T-helper 17 cell (primary cell): ENCODE measurements at places on chromosomes 13 and 19. TPM values are rescaled to one million over a fixed set of nuclear protein-coding genes. Genes with fewer than 3 reads are reported as not detected.

DNA sequence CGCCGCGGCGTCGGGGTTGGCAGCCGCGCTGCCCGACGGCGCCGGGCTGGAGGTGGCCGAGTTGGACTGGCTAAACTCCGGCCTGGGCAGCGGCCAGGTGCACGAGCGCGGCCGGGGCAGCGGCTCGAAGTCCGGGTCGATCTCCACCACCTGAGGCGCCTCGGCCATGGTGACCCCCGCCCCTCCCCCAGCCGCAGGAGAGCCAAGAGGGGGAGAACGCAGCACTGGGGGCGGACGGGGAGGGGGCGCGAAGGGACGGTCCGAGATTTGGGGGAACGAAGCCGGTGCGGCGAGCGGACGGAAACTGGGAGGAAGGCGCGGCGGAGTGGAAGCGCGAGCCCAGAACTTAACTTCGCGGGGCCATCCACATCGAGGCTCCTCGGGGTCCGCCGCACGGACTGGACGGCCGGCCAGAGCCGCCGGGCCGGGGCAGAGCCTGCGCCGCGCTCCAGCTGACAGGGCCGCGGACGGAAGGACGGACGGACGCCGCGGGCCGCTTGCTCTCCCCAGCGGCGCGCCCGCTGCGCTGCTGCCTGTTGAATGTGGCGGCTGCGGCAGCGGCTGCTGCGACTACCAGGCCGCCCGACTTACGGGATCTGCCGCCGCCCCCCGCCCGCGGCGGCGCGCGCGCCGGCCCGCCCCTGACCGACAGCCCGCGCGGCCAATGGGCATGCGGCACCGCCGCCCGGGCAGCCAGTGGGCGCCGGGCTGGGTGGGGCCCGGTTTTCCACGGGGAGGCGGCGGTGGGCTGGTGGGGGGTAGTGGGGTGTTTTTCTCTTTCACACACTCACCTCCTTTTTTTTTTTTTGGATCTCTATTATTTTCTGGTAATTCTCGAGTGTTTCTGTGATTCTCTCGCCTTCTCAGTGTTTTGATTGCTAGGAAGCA lies at the start of gene FOXO1:
Gene FOXO1, minus strand, starts transcription at position 597 of the 888 bp plus-strand sequence. Its CDS starts 429 bp downstream, at position 168.
- peaks cover 19% of the 10 kb centered on the region for H3K4me1 ChIP-seq
- H3K27ac ChIP-seq: peak within 1 kb of the TSS; percentile 96
- H3K27me3 ChIP-seq: no peaks in the 10 kb centered on the region
- H3K36me3 ChIP-seq: peaks cover 2% of the 10 kb centered on the region
- DNase-seq: peak; percentile 88

GRCh38 chr19:19637523-19638251 lies 5.8 kb downstream of the GMIP start:
- H3K4me3 ChIP-seq: no peak overlapping the region
- DNase-seq: no peak
- no peak overlapping the region for H3K27ac ChIP-seq

DNA sequence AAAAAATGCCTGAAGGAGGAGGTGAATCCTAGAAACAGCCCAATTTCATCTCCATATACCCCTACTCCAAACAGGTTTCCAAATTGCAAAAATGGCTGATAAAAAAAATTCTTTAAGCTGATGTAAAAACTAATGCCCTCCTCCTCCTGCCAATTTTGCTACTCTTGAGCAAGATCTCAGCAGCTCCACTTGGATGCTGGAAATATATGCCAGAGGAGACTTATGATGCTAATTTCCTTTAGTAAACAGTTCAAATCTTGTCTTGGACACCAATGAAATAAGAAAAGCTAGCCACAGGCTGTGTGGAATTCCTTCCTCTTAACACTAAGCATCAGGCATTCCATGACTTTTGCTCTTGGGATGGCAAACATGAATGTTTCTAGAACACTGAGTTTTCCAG lies 67.5 kb downstream of the INSR start:
- H3K4me3 ChIP-seq: no peak overlapping the region
- H3K27me3 ChIP-seq: peaks cover 4% of the 10 kb centered on the region
- H3K27ac ChIP-seq: no peak overlapping the region
- DNase-seq: no peak
- H3K36me3 ChIP-seq: peaks cover 2% of the 10 kb centered on the region

GRCh38 chr13:50119591-50119990 lies 104.3 kb downstream of the KCNRG start:
- no peaks in the 10 kb centered on the region for H3K27me3 ChIP-seq
- H3K4me1 ChIP-seq: peaks cover 31% of the 10 kb centered on the region
- no peak overlapping the region for H3K27ac ChIP-seq
- no peak for DNase-seq
- H3K4me3 ChIP-seq: peak overlapping the region; percentile 42

- H3K36me3 ChIP-seq: no peaks in the 10 kb centered on the region
- no peaks in the 10 kb centered on the region for H3K4me1 ChIP-seq
- H3K4me3 ChIP-seq: no peak overlapping the region
- no peak overlapping the region for H3K27ac ChIP-seq
- DNase-seq: no peak
Observed at GRCh38 chr13:107554460-107554859, 660.9 kb downstream of the LIG4 start.

DNA sequence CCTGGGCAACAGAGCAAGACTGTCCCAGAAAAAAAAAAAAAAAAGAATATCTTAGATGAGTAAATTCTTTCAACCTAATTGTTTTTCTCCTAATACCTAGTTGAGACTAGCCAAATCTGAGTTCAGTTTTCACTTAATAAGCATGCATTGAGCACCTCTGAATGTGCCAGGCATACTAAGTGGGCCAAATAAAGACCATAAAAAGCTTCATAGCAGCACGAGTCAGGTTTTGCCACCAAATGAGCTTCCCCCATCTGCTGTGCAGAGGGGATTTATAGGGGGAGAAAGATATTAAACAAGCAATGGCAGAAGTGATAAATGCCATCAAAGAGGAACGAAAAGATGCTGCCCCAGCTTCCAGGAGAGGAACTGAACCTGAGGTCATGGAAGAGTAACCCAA lies 11.4 kb downstream of the THSD1 start:
- no peak overlapping the region for H3K27ac ChIP-seq
- H3K4me1 ChIP-seq: no peaks in the 10 kb centered on the region
- DNase-seq: no peak
- peaks cover 4% of the 10 kb centered on the region for H3K36me3 ChIP-seq
- no peak overlapping the region for H3K4me3 ChIP-seq
- H3K27me3 ChIP-seq: peaks cover 22% of the 10 kb centered on the region

DNA sequence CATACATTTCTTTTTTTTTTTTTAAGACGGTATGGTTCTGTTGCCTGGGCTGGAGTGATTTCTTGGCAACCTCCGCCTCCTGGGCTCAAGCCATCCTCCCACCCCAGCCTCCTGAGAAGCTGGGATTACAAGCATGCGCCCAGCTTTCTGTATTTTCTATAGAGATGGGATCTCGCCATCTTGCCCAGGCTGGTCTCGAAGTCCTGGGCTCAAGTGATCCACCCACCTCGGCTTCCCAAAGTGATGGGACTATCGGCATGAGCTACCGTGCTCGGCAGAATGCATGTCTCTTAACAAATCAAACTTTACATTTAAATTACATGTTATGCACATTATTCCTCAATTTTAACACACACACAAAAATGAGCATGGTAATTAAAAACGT lies 1.2 kb downstream of the NDUFA13 start:
- DNase-seq: no peak
- peaks cover 11% of the 10 kb centered on the region for H3K4me1 ChIP-seq
- H3K36me3 ChIP-seq: no peaks in the 10 kb centered on the region
- no peaks in the 10 kb centered on the region for H3K27me3 ChIP-seq
- H3K27ac ChIP-seq: peak overlapping the region; percentile 94

The SIGLEC8 gene
- total RNA-seq: not detected

DNA sequence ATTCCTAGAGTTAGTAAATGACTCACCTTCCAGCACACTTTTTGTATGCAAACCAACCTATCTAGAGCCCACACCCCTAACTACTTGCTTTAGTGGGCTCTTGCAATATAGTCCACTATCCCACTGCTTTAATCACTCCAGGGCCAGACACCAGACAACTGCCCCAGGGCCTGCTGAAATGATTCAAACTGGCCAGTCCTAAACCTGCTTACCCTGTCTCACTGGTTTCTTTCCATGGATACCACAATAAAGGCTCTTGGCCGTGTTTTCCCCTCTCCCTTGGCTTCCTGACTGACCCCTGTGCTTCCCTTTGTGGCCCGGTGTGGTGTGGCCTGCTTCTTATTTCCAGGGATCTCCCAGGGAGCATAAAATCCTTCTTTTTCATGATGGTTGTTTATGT lies 14.6 kb downstream of the HS6ST3 start:
- DNase-seq: no peak
- H3K27ac ChIP-seq: no peak overlapping the region

DNA sequence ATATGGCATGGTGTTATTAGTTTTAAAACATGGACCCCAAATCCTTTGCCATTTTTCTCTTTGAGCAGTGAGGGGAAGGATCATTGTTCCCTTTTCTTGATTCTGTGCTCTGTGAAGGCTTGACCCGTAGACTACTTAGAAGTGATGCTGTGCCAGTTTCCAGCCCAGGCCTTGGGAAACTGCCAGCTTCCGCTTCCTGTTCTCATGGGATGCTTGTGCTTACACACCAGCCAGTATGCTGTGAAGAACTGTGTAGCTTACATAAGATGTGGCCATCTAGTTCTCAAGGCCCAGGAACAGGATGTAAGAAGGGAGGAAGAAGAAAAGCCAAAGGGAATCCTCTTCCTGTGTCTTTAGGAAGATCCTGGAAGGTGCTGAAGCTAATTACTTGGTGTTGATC lies 180.9 kb downstream of the PCCA start:
- no peaks in the 10 kb centered on the region for H3K27me3 ChIP-seq
- no peak overlapping the region for H3K4me3 ChIP-seq
- H3K36me3 ChIP-seq: peaks cover 5% of the 10 kb centered on the region
- H3K27ac ChIP-seq: no peak overlapping the region
- H3K4me1 ChIP-seq: no peaks in the 10 kb centered on the region
- no peak for DNase-seq

- no peak for DNase-seq
- H3K4me3 ChIP-seq: no peak overlapping the region
- peaks cover 4% of the 10 kb centered on the region for H3K36me3 ChIP-seq
- H3K4me1 ChIP-seq: peaks cover 6% of the 10 kb centered on the region
- no peak overlapping the region for H3K27ac ChIP-seq
Observed at GRCh38 chr13:27001705-27002104, 169.9 kb downstream of the USP12 start.

- H3K36me3 ChIP-seq: peaks cover 8% of the 10 kb centered on the region
- H3K4me1 ChIP-seq: peaks cover 23% of the 10 kb centered on the region
- no peaks in the 10 kb centered on the region for H3K27me3 ChIP-seq
- H3K4me3 ChIP-seq: no peak overlapping the region
- DNase-seq: no peak
Observed at GRCh38 chr13:98449273-98449672, 127.6 kb downstream of the STK24 start.

The UNC13A gene
- not detected for total RNA-seq

DNA sequence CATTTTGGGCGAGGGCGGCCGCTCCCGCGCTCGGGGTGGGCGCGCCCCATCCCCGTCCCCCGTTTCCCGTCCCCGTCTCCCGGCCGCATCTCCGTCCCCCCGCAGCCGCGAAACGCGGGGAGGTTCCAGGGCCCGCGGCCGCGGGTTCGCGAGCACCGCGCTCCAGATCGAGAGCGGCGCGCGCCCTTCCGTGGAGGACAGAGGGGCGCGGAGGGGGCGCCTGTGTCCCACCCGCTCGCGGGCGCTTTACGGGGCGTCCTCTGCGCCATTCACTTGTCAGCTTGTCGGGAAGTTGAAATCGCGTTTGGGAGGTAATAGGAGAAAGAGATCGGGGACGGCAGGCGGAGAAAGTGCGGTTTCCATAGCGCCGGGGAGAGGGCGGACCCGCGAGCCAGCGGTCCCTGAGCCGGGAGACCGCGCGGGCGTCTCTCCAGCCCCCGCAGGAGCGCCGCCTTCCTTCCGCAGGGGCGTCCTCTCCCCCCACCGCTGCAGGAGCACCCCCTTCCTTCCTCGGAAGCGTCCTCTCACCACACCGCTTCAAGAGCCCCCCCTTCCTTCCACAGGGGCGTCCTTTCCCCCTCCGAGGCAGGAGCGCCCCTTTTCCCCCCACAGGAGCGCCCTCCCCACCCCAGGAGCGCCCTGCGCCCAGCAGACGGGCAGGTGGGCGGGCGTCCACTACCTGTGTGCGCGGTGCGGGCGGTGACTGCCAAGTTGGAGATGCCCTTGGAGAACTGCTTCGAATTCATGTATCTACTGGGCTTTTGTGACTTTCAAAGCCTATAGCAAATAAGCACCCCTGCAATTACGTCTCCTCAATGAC lies 962 bp upstream of the IRS2 start:
- peak overlapping the region; percentile 88 for H3K4me3 ChIP-seq
- H3K27ac ChIP-seq: peak overlapping the region; percentile 24
- H3K36me3 ChIP-seq: no peaks in the 10 kb centered on the region
- H3K4me1 ChIP-seq: peaks cover 20% of the 10 kb centered on the region
- peaks cover 9% of the 10 kb centered on the region for H3K27me3 ChIP-seq
- DNase-seq: peak; percentile 29

The ERICH4 gene
- not detected for total RNA-seq

DNA sequence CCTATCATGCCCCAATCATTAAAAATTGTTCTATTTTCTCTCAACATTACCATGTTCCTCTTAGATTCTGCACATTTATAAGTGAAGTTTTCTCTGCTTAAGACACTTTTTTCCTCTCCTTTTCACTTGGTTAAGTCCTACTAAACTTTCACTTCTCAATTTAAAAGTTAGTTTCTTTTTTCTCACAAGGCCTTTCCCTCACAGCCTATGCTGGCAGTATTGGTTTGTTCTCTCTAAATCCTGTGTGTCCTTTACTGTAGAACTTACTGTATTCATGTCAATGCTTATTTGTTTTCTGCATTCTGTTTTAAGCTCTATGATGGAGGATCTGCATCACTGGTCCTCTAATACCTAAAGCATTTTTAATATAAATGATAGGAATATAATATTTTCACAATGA lies 2816.6 kb downstream of the PCDH9 start:
- H3K4me3 ChIP-seq: no peak overlapping the region
- no peaks in the 10 kb centered on the region for H3K27me3 ChIP-seq
- no peak for DNase-seq
- H3K27ac ChIP-seq: no peak overlapping the region
- no peaks in the 10 kb centered on the region for H3K4me1 ChIP-seq
- H3K36me3 ChIP-seq: no peaks in the 10 kb centered on the region

The TNNI3 gene
- not detected for total RNA-seq

DNA sequence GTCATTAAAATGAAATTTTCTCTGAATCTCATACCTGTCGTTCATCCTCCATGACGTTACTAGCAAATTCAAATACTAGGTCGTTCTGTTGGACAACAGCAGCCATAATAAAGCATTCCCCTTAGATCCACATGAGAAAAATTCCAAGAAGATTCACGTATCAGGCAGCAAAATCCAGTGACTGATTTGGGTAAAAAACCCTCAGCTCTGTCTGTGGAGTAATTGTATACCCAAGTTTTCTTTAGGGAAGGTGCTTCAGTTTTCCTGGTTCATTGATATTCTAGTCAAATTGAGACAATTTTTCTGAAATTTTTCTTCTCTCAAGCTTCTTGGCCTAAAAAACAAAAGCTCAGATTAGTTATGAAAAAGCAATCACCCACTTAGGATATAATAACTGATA lies 37.2 kb downstream of the ELF1 start:
- peaks cover 56% of the 10 kb centered on the region for H3K4me1 ChIP-seq
- peak overlapping the region; percentile 97 for H3K4me3 ChIP-seq
- no peaks in the 10 kb centered on the region for H3K27me3 ChIP-seq
- peaks cover 4% of the 10 kb centered on the region for H3K36me3 ChIP-seq
- DNase-seq: no peak

The TEX101 gene
- total RNA-seq: not detected

The ZNF724 gene
- 3.2 TPM for total RNA-seq

The NRTN gene
- total RNA-seq: 0.35 TPM

GRCh38 chr19:50723735-50724521 lies 764 bp downstream of the CLEC11A start:
- H3K27me3 ChIP-seq: peaks cover 80% of the 10 kb centered on the region
- H3K36me3 ChIP-seq: peaks cover 6% of the 10 kb centered on the region
- peaks cover 13% of the 10 kb centered on the region for H3K4me1 ChIP-seq
- no peak overlapping the region for H3K27ac ChIP-seq
- DNase-seq: no peak

- H3K27ac ChIP-seq: no peak overlapping the region
- H3K4me3 ChIP-seq: no peak overlapping the region
- H3K36me3 ChIP-seq: no peaks in the 10 kb centered on the region
Observed at GRCh38 chr13:104875038-104875754, 1660.3 kb downstream of the EFNB2 start.
